Upper lobe of left lung (tissue), 6 donors: ENCODE measurements at places on chromosomes 7 and 10. TPM values are rescaled to one million over a fixed set of nuclear protein-coding genes. Genes with fewer than 3 reads are reported as not detected.

DNA sequence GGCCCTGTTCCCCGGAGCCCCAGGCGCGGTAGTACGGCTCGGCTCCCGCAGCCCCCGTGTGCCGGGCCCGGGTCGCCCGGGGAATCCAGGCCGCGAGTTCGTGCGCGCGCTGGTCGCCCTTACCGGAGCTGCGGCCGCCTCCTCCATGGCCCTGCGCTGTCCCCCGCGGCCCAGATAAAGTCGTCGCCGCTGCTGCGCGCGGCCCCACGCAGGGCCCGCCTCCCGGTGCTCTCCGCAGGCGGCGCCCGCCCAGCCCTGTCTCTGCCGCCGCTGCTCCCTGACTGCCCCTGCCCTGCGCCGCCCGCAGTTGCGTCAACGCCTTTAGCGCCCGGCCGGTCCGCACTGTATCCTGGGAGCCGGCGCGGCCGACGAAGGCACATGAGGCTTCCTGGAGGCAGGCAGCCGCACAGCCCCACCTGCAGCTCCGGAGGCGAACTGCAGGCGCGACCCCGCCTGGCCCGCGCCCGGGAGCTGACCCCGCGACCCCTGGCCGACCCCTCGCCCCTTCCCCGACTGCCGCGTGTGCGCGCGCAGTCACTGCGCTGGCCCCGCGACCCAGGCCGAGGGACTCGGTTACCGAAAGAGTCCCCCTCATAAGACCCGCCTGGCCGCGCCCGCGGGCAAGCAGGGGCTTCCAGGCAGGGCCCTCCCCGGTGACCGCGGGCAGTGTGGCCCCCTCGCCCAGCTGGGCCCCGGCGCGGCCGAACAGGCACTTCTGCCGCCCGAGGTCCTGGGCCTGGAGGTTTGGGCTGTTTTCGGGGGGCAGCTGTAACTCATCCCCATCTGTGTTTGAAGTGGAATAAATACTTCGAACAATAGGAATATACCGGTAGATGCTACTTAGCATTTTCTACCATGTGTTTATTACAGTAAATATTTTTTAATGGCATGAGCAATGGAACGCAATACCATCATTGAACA, 127.1 kb upstream of the ZNF746 start:
- H3K27ac ChIP-seq: peak overlapping the region; percentile 93
- DNase-seq: peak; percentile 98
- peak overlapping the region; percentile 53 for H3K4me3 ChIP-seq

CCDC146 gene
- 3.6 TPM for total RNA-seq

- H3K36me3 ChIP-seq: peaks cover 36% of the 10 kb centered on the region
- H3K4me1 ChIP-seq: peaks cover 27% of the 10 kb centered on the region
- no peak overlapping the region for H3K27ac ChIP-seq
- DNase-seq: no peak
Observed at GRCh38 chr7:141742229-141742628, 4.1 kb downstream of the SSBP1 start.

- no peaks in the 10 kb centered on the region for H3K27me3 ChIP-seq
- H3K27ac ChIP-seq: peak overlapping the region; percentile 83
- peak; percentile 63 for DNase-seq
- peaks cover 91% of the 10 kb centered on the region for H3K4me1 ChIP-seq
Observed at GRCh38 chr7:2527505-2528467, 8.2 kb downstream of the LFNG start.

- no peaks in the 10 kb centered on the region for H3K27me3 ChIP-seq
- H3K36me3 ChIP-seq: peaks cover 4% of the 10 kb centered on the region
- H3K4me3 ChIP-seq: no peak overlapping the region
- DNase-seq: no peak
- no peak overlapping the region for H3K27ac ChIP-seq
- H3K4me1 ChIP-seq: no peaks in the 10 kb centered on the region
Observed at GRCh38 chr10:79387974-79388850, 40.9 kb downstream of the PPIF start.

ACSM6 gene
- total RNA-seq: not detected

MBL2 gene
- not detected for total RNA-seq

GRCh38 chr7:130147710-130148325, 57.4 kb downstream of the TMEM209 start:
- H3K27ac ChIP-seq: no peak overlapping the region
- DNase-seq: no peak
- H3K36me3 ChIP-seq: no peaks in the 10 kb centered on the region
- no peaks in the 10 kb centered on the region for H3K4me1 ChIP-seq

GRCh38 chr10:101778781-101779543, 3.0 kb upstream of the FGF8 start:
- H3K27me3 ChIP-seq: peaks cover 46% of the 10 kb centered on the region
- peak overlapping the region; percentile 45 for H3K4me3 ChIP-seq

DNA sequence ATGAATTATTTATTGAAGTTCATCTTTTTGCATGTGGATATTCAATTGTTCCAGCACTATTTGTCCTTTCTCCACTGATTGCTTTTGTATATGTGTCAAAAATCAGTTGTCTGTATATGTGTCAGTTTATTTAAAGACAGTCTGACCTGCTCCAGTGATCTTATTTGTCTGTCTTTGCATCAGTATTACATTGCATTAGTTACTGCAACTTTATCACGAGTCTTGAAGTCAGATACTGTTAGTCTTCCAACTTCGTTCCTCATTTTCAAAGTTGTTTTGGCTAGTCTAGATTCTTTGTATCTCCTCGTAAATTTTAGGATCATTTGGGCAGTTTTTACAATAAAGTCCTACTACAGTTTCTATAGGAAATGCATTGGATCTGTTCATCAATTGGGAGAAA, 166.4 kb downstream of the CELF2 start:
- no peaks in the 10 kb centered on the region for H3K27me3 ChIP-seq
- H3K27ac ChIP-seq: no peak overlapping the region
- DNase-seq: no peak
- peaks cover 7% of the 10 kb centered on the region for H3K36me3 ChIP-seq

TMEM168 gene
- total RNA-seq: 33.0 TPM

DNA sequence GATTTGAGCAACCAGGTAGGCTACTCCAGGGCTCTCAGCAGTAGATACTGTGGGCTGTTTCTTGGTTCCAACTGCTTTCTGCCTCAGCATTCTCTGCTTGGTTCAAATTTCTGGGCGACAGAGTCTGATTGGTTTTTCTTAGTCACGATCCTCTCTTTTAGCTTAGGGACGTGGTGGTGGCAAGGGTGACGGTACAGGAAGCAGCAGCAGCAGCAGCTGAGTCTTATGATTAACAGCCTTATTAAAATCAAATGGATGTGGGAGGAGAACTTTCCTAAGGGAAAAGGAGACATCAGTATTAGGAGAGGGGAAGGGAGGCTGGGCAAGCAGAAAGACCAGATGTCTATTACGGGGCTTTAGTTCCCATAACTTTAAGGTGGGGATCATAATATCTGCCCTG, 156.5 kb upstream of the PLPP4 start:
- no peak overlapping the region for H3K27ac ChIP-seq
- no peak overlapping the region for H3K4me3 ChIP-seq
- H3K4me1 ChIP-seq: no peaks in the 10 kb centered on the region
- H3K27me3 ChIP-seq: no peaks in the 10 kb centered on the region
- H3K36me3 ChIP-seq: no peaks in the 10 kb centered on the region

ZNF248 gene
- total RNA-seq: 19.6 TPM

GRCh38 chr7:80428161-80429054, 83.5 kb downstream of the GNAT3 start:
- DNase-seq: no peak
- H3K27me3 ChIP-seq: no peaks in the 10 kb centered on the region
- no peak overlapping the region for H3K27ac ChIP-seq
- H3K4me1 ChIP-seq: no peaks in the 10 kb centered on the region
- no peaks in the 10 kb centered on the region for H3K36me3 ChIP-seq
- no peak overlapping the region for H3K4me3 ChIP-seq

GRCh38 chr10:124961248-124961570, 19.3 kb downstream of the ZRANB1 start:
- H3K27ac ChIP-seq: no peak overlapping the region
- no peaks in the 10 kb centered on the region for H3K36me3 ChIP-seq
- H3K4me3 ChIP-seq: no peak overlapping the region

GRCh38 chr10:23512355-23513058, 73.6 kb downstream of the OTUD1 start:
- peak; percentile 36 for DNase-seq
- H3K27me3 ChIP-seq: no peaks in the 10 kb centered on the region
- H3K36me3 ChIP-seq: no peaks in the 10 kb centered on the region

GRCh38 chr10:119468542-119469324, 73.8 kb downstream of the RGS10 start:
- no peak overlapping the region for H3K4me3 ChIP-seq
- H3K27me3 ChIP-seq: no peaks in the 10 kb centered on the region
- no peak for DNase-seq
- H3K36me3 ChIP-seq: no peaks in the 10 kb centered on the region

CDH23 gene
- 8.9 TPM for total RNA-seq

AMPH gene
- total RNA-seq: 3.1 TPM

- H3K4me1 ChIP-seq: peaks cover 8% of the 10 kb centered on the region
- H3K27me3 ChIP-seq: peaks cover 8% of the 10 kb centered on the region
- no peak for DNase-seq
- no peak overlapping the region for H3K4me3 ChIP-seq
Observed at GRCh38 chr7:1590476-1590875, 20.6 kb upstream of the PSMG3 start.

TMEM26 gene
- total RNA-seq: 0.69 TPM

- peaks cover 57% of the 10 kb centered on the region for H3K36me3 ChIP-seq
- H3K4me3 ChIP-seq: no peak overlapping the region
- no peak for DNase-seq
- H3K27me3 ChIP-seq: no peaks in the 10 kb centered on the region
- H3K27ac ChIP-seq: no peak overlapping the region
Observed at GRCh38 chr10:101669181-101669580, 25.8 kb downstream of the FBXW4 start.

DNA sequence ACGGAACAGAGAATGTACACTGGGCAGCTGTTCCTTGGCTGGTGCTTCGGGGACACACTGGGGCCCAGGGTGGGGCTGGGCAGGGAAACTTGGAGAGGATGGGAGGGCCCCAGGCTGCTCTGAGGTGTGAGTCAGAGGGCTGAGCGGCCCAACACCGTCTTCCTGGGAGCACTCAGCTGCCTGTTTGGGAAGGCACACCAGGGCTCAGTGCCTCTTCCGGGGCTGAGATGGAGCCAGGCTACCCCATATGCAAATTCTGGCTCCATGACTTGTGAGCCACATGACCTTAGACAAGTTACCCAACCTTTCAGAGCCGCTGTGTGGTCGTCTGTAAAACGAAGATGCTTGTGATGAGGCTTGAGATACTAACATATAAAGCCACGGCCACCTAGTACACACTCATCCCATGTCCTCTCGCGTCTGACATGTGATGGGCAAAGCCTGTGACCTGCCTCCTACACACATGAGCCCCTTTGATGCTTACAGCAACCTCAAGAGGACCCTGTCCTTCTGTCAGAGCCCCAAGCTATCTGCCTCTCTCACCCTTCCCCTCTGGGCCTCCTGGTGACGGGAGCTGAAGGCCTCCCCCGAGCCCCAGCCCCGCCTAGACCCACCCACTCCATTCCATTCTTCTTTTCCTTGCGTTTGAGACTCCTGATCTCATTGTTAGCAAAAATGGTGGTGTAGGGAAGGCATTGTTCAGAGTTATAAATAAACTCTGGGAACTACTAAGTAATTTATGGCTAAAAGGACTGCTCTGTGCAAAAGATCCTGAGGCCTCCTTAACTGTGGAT, 26.1 kb downstream of the KLRG2 start:
- no peaks in the 10 kb centered on the region for H3K36me3 ChIP-seq
- H3K4me1 ChIP-seq: no peaks in the 10 kb centered on the region
- H3K27me3 ChIP-seq: no peaks in the 10 kb centered on the region
- no peak overlapping the region for H3K4me3 ChIP-seq
- H3K27ac ChIP-seq: no peak overlapping the region

DNA sequence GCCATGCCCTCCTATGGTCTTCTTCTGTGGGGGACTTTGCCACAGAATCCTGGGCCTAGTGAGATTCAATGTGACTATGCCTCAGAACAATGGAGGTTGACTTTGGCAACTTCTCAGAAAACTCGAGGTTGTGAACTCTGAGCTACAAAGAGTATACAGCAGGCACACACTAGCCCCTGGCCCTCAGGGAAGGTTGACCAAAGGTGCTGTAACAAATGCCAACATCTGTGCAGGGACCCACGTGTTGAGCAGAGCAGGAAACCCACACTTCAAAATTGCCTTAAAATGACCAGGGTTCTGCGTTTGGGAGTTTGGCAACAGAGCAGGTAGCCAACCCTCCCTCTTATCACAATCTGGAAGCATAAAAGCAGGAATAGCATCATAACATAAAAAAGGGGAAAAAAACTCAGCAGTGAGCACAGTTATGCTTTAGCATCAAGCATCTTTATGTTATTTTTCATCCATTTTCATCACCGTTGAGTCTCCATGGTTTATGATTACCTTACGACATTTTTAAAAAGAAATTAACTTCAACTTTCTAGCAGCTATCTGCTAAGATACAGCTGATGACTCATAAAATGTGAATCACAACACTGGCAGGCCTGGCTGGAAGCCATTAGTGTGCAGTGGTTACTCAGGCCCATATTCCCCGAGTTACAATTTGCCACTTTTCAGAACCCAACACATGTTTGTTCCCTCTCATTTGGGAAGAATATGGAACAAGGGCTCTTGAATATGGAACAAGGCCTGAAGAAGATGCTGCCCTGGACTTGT, 11.1 kb downstream of the PRLHR start:
- no peaks in the 10 kb centered on the region for H3K36me3 ChIP-seq
- no peak overlapping the region for H3K27ac ChIP-seq
- DNase-seq: no peak
- H3K4me3 ChIP-seq: no peak overlapping the region
- no peaks in the 10 kb centered on the region for H3K27me3 ChIP-seq

FANK1 gene
- total RNA-seq: 42.9 TPM

DNA sequence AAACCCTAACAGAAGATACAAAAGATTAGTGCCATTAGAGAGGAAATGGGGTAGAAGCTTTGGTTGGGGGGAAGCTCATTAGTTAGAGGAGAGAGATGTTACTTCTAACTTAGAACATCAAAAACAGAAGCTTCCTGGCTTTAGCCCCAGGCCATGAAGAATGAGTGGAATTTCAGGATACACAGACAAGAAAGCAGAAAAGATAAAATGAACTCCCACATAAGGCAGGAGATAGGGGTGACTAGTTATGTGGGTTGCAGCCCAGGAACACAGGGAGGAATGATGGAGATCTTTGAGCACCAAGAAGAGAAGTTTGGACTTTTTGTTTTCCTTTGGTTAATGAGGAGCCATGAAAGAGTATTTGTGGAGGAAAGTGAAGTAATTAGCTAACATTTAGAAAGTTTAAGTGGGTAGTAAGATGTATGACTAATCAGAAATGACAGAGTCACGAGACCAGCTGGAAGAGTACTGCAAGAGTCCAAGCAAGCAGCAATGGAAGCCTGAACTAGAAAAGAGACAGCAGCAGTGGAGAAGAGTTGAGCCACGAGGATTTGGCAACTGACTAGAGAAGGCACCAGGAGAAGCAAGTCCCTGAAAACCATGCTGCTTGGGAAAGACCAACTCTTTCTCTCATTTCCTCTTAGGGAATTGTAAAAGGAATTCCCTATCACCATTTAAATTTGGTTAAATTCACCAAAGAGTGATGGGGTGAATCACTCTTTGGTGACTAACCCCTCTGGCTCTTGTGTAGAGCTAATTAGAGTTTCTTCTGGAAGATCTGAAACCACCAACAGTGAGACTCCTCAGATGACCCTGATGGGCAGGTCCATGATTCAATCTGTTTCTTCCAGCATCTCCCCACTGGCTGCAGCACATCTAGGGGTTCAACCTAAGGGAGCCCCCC, 131.9 kb downstream of the KCNMA1 start:
- H3K27me3 ChIP-seq: no peaks in the 10 kb centered on the region
- no peak for DNase-seq
